CD4-positive, alpha-beta memory T cell (primary cell): ENCODE measurements at places on chromosomes 1 and 21.

DNA sequence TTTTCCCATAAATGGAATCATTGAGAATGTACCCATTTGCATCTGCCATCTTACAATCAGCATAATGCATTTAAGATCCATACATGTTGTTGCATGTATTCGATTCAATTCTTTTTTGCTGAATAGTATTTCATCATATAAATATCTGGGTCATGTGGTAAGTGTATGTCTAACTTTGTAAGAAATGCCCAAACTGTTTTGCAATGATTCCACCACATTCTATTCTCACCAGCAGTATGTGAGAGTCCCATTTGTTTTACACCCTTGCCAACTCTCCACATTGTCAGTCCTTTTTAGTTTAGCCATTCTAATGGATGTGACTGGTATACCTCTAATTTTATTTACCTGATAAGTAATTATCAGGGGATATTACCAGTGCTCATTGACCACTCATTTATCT is 115.8 kb upstream of the PBX1 start:
- DNase-seq: no peak

- DNase-seq: no peak
These were observed 154.8 kb upstream of the CHODL start for GRCh38 chr21:18089786-18090185.

- DNase-seq: no peak
These were observed 120.2 kb downstream of the PIK3R3 start for GRCh38 chr1:46012236-46012635.

GRCh38 chr21:35057428-35057827 is 8.3 kb upstream of the RUNX1 start:
- DNase-seq: no peak

- no peak for DNase-seq
These were observed 184.5 kb downstream of the RUNX1 start for GRCh38 chr21:34864370-34865149.

GRCh38 chr21:44297525-44298290 is 2.1 kb upstream of the PFKL start:
- DNase-seq: peak; percentile 84

DNA sequence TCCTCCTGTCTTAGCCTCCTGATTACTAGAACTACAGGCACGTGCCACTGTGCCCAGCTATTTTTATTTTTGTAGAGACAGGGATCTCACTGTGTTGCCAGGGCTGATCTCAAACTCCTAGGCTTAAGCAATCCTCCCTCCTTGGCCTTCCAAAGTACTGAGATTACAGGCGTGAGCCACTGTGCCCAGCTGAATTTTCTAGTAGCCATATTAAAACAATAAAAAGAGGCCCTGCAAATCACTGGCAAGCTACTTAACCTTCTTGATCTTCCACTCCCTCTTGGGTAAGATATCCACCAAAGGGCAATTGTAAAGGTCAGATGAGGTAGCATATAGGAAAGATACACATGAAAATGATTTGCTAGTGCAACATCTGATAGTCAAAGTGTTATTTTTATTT is 65.6 kb upstream of the SRSF10 start:
- no peak for DNase-seq

GRCh38 chr21:16071761-16072160 is 342.0 kb downstream of the USP25 start:
- no peak for DNase-seq
